ENCODE measurements at places on chromosomes 1 and 21. TPM values are rescaled to one million over a fixed set of nuclear protein-coding genes. Genes with fewer than 3 reads are reported as not detected.

Gene SYT14
- 0.18 TPM for total RNA-seq

Gene KIAA1614
- 2.0 TPM for total RNA-seq

Gene COG2
- total RNA-seq, result 20.7 TPM

Gene BLACAT1
- total RNA-seq, result not detected

DNA sequence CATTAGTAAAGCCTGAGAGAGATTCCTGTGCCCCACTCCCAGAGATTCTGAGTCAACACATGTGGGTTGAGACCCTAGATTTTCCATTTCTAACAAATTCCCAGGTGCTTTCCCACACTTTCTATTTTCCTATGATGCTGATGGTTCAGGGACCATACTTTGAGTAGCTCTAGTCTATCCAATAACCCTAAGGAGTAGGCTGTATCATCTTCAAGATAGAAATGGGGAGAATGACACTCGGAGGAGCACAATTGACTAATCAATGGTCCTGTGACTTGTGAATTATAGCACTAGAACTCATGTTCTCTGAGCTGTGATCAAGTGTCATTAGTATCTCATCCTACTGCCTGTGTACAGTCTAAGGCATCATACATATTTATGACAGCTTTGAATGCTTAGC lies 232.9 kb upstream of the B3GALT2 start:
- H3K4me1 ChIP-seq, result peaks cover 8% of the 10 kb centered on the region
- DNase-seq, result peak; percentile 30
- H3K27me3 ChIP-seq, result no peaks in the 10 kb centered on the region

GRCh38 chr1:4797016-4797410 lies 142.6 kb downstream of the AJAP1 start:
- DNase-seq, result no peak
- H3K4me3 ChIP-seq, result no peak overlapping the region
- H3K27me3 ChIP-seq, result no peaks in the 10 kb centered on the region
- no peaks in the 10 kb centered on the region for H3K36me3 ChIP-seq
- no peak overlapping the region for H3K27ac ChIP-seq

DNA sequence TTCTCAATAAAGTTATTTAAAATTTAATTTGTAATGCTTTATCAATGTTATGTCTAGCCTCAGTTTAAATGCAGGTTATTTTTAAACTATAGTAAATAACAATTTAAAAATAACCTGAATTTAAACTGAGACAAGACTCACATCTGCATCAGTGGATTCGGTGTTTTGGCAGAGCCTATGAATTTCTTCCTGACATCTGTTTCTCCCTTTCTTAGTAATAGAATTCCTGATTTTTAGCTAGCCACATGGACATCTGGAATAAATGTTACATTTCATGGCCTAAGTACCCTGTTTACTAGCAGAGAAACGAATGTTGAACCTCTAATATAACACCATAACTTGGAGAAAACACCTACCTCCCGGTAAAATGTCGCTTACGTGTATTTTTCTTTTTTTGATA lies 1141.6 kb upstream of the ADGRL2 start:
- no peaks in the 10 kb centered on the region for H3K27me3 ChIP-seq
- DNase-seq, result no peak
- H3K27ac ChIP-seq, result no peak overlapping the region
- H3K4me1 ChIP-seq, result no peaks in the 10 kb centered on the region
- H3K36me3 ChIP-seq, result no peaks in the 10 kb centered on the region

GRCh38 chr21:28018741-28019669 lies 973.7 kb downstream of the LTN1 start:
- H3K4me1 ChIP-seq, result no peaks in the 10 kb centered on the region
- no peaks in the 10 kb centered on the region for H3K36me3 ChIP-seq
- H3K27ac ChIP-seq, result no peak overlapping the region
- H3K4me3 ChIP-seq, result no peak overlapping the region
- no peak for DNase-seq

GRCh38 chr1:226741009-226741408 lies 1.9 kb upstream of the ITPKB start:
- H3K27ac ChIP-seq, result no peak overlapping the region
- peaks cover 16% of the 10 kb centered on the region for H3K4me1 ChIP-seq
- no peak overlapping the region for H3K4me3 ChIP-seq
- H3K27me3 ChIP-seq, result no peaks in the 10 kb centered on the region
- H3K36me3 ChIP-seq, result no peaks in the 10 kb centered on the region

DNA sequence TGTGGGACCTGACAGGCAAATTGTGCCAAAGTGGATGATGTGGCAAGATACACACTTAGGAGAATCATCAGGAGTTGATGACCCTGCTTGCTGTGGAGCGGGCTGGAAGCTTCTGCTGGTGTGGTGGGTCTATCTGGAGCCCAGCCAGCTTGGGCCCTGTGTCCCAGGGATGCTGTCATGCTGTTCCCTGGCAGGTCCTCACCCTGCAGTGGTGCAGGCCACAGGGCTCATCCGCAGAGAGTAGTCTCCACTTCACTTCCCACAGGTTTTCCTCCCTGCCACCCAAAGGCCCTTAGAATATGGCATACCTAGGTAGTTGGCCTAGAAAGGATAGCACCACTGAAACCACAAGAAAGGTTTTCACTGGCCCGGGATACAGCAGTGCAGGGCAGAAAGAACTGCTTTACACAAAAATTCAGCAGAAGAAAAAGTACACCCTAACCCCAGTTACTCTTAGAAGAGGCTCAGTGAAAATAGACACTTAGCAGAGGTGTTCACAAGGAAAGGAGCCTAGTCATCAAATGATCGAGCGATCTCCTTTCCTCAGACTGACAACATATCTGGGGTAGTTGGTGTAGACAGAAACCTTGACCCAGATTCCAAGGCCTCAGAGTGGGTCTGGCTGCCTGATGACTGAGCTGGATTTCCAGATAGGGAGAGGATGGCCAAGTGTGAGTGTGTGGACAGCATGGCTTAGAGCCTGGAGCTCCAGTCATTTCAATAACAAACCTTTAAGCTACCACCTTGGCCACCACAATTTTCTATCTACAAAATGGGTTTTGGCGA lies 1.3 kb upstream of the C1orf226 start:
- DNase-seq, result no peak
- no peaks in the 10 kb centered on the region for H3K4me1 ChIP-seq
- H3K4me3 ChIP-seq, result no peak overlapping the region

DNA sequence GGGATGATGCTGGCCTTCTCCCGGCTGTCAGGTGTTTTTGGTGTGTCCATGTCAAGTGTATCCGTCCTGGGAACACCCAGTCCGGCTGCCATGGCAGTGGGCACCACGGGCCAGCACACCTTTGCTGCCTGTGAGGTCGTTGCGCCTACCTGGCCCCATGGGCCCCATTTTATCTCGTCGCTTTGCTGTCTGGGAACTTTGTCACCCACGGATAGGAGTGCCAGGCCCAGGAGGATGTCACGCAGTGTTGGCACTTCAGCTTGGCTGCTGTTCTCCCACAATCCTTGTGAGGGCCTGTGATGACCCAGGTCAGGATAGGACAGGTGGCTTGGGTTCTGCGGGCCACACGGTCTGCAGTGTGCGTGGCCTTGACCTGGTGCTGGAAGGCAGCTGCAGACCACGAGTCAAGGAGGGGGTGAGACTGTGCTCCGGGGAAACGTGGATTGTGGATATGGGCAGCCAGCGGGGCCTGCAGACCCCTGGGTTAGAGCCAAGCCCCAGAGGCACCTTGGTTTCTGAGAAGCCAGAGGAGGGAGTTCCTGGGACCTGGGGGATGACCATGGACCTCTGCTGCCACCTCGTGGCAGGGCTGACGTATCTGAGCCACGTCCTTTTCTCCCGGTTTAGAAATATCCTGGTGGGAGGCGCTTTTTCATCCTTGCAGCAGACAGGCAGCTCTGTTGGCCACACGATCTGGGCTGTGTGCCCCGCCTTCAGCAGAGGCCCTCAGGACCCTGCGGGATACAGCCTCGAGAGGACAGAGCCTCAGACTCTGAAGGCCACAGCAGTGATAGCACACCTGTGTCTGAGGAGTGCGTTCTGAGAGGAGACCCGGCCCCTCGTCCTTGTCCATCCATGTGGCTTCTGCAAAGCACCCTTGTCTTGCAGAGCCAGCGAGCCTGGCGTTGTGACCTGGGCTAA lies 161.1 kb upstream of the COL6A1 start:
- H3K4me1 ChIP-seq, result no peaks in the 10 kb centered on the region
- no peak overlapping the region for H3K4me3 ChIP-seq
- H3K36me3 ChIP-seq, result no peaks in the 10 kb centered on the region
- DNase-seq, result peak; percentile 60

All from endothelial cell of umbilical vein (primary cell).